Panc1 (cell line): ENCODE measurements at places on chromosomes 16 and 17. TPM values are rescaled to one million over a fixed set of nuclear protein-coding genes. Genes with fewer than 3 reads are reported as not detected.

- no peak for DNase-seq
These were observed 84.6 kb downstream of the RMI2 start for GRCh38 chr16:11429823-11430222.

CNGB1 gene
- total RNA-seq: not detected

TM4SF5 gene
- not detected for total RNA-seq

GRCh38 chr16:27722207-27722606 lies 172.3 kb downstream of the KATNIP start:
- no peak for DNase-seq

GRCh38 chr17:67150826-67151225 lies 94.2 kb downstream of the HELZ start:
- DNase-seq: no peak

DNA sequence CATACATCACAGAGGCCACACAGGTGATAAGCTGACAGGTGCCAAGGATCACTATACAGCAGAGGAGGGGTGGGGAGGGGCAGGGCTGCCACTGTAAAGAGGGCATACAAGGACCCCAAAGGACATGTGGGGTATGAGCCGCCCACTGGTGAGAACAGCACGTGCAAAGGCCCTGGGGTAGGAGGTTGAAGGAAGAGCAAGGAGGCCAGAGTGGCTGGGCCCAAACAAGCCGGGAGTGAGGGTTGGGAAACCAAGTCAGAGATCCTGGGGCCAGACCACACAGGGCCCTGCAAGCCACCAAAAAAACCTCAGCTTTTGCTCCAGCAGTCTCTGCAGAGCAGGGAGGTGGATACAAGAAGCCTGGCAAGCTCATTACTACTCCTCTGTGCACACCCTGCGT lies 6.5 kb downstream of the NATD1 start:
- DNase-seq: no peak

SLC5A11 gene
- 0.13 TPM for total RNA-seq
